ENCODE measurements at places on chromosomes 1 and 21.
A peak's percentile ranks its signal among the peaks of the same experiment; 100 is the strongest.

DNA sequence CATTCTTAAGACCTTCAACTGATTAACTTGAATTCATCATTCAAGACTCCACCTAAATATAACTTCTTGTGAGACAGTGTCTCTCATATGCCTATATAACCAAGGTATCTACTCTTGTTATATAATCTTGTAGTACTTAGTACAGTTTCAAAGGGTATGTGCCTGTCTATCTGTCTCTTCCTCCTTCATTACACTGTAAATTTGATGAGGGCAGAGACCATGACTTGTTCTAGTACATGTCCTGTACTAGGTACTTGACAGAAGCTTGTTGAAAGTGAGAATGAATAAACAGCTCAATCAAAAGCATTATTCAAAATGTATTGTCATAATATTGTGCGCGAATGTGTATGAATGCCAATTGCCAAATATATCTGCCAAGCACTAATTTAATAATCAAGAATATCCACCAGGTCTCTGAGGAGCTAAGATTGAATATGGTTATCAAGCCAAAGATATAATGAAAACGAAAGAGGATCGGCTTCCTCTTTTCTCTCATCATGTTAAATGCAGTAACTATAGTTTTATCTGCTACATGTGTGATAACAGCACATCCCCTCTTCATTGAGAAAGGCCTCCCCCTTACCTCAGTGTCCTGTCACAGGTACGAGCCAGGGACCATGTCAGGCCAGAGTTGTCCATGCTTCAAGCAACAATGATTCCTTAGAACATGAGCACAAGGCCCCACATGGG, 117.3 kb downstream of the UCHL5 start:
- no peak for DNase-seq

DNA sequence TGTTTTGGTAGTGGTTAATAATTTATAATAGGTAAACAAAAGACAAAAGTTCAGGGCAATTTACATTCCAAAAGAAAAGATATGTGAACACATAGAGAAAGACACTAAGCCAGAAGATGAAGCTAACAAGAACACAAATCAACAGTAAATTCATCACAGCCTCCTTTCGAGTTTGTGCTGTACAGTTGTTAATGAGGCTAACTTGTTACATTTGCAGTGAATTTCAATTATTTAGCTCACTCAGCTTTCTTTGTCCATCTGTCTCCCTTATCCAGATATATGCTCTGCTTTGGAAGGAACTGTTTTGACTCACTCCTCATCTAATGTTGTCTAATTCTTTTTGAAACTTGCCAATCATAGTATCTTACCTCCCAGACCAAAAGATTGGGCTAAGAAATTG, 423.3 kb upstream of the OLFM3 start:
- DNase-seq: no peak

DNA sequence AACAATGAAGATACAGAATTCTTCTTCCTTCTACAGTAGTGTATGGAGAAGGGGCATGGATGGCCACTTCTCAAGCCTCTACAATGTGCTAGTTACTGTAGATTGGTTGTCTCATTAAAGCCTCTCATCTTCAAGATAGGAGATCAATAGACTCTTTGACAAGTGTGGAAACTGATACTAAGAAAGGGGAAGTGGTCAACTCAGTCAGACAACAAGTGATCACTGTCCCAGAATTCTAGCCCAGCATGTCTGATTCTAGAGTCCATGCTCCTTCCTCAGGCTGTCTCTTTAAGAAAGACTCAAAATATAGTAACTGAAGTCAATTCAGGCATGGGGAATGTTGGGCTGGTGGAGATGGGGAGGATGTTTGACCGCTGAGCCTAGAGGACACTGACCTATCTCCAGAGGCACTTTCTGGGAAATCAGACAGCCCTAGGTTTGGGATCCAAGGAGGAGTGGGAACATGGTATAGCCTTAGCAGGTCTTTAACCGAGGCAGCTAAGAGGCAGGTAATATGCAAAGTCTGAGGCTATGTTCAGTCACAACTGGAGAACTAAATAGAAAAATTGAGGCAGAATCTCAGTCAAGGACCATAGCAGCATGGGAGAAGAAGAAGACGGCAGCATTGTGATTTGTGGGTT, 39.3 kb upstream of the EYA3 start:
- no peak for DNase-seq

- no peak for DNase-seq
Observed at GRCh38 chr1:154611150-154611862, 3.3 kb upstream of the ADAR start.

- no peak for DNase-seq
Observed at GRCh38 chr1:110525249-110525595, 6.2 kb upstream of the KCNA10 start.

- DNase-seq: peak; percentile 39
Observed at GRCh38 chr1:206784471-206784903, 12.2 kb upstream of the IL10 start.

- no peak for DNase-seq
Observed at GRCh38 chr1:170240409-170240808, 94.7 kb downstream of the NTMT2 start.

DNA sequence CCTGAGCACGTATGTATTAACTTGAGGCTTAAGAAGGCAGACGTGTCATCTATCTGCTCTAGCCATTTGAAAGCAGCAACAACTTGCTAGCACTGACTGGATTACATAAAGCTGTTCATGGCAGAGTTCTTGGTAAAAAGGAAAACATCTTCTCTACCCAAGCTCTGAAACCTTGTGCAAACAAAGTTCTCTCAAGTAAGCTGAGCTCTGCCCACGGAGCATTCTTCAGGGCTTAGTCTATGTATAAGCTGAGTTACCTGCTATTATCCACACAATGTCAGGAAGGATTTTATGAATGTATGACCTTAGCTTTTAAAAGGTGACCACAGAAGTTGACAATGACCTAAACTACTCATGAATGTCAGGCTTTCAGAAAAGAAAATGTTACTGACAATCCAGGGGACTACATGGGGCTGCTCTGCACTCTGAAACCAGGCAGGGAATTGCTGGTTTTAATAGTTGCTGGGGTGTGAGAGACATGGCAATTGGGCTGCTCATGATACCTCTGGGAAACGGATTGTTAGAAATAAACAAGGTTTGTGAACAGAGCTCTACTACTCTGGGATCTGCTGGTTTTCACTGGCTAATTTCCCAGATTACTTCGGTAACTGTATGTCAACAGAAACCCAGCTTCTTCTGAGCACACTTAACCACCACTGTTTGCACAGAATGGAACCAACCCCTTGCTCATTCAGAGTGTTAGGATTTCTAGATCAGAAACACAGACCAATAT, 29.6 kb upstream of the CCN1 start:
- no peak for DNase-seq

GRCh38 chr1:58238846-58239245, 307.7 kb downstream of the OMA1 start:
- no peak for DNase-seq

GRCh38 chr1:205630651-205631009, 1.2 kb downstream of the ELK4 start:
- DNase-seq: no peak

GRCh38 chr1:228453022-228453560, 34.1 kb upstream of the RNF187 start:
- no peak for DNase-seq

DNA sequence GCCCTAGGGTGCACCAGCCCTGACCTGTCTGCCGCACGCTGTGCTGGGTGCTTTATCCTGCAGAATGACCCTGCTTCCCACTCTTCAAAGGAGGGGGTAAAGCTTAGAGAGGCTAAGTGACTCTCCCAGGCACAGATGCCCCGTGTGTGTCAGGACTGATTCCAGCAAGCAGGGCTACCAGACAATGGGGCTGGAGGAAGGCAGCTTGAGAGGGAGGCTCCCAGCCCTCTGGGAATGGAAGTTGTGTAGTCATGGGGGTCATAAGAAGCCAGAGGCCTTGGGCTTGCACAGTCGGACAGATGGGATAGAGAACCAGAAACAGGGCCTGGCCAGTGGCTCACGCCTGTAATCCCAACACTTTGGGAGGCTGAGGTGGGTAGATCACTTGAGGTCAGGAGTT, 94.1 kb upstream of the KLHDC7A start:
- DNase-seq: no peak

DNA sequence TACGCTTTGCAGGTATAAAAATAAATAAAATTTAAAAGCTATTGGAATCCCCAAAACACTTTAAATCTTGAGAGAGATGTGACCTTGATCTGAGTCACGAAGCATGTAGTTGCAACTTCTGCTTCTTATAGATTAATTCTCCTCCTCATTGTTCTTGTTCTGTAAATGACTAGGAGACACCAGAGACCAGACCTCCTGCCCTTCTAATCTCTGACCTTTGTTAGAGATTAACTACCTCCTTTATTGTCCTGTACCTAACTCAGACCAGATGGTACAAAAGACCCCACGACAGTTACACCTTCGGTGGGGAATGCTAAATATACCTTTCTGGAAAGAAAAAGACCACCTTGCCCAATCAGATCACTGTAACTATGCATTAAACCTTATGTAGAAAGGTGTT, 76.9 kb upstream of the NEK2 start:
- no peak for DNase-seq

DNA sequence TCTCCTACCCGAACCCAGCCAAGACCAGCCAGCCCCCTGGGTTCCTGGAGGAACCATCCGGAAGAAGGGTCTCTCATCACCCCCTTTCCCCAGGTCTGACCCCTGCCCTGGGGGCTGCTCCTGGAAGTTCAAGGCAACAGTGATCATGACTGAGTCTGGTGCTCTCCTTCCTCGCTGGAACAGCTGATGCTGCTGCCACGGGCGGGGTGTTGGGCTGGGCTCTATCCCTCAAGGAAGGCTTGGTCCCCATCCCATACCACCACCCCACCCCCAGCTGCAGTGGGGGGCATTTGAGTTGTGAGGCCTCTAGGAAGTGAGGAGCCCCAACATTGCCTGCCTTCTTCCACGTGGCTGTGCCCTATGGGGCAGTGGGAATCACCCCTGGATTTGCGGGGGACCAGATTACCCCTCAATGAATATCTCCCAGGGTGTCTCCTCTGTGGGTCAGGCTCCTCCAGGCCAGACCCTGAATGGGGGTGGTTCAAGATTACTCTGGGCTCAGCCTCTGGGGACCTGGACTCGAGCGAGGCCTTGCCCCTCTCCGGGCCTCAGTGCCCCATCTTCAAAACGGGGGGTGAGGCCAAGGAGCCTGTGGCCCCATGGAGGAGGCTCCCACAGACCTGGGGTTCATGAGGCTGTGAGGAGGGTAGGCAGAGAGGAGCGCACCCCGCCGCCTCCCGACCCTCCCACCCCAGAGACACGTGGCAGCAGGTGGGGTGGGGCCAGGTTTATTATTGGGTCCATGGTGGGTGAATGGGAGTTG, 2.8 kb downstream of the MASP2 start:
- no peak for DNase-seq

DNA sequence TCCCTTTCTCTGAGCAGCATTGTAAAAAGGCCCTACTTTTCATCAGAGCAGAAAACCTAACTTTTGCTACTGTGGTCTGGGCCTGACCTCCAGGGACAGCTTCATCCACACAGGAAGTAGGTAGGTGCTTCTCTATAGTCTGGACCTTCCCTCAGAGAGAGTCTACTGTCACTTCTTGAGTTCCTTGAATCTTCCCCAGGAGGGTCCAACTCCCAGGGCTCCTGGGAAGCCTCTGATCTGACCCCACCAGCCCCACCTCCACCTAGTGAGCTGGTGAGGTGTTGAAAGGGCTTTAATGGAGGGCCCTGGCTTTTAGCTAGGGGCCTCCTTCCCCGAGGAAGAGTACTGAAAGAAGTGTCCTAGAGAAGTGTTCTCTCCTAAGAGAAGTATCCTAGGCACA, 2.7 kb upstream of the VANGL2 start:
- DNase-seq: no peak

GRCh38 chr1:99348397-99349132, 84.3 kb downstream of the PLPPR4 start:
- DNase-seq: no peak

GRCh38 chr1:40382108-40382460, 8.6 kb downstream of the SMAP2 start:
- DNase-seq: no peak

- DNase-seq: no peak
Observed at GRCh38 chr1:231998791-231999190, 372.2 kb downstream of the DISC1 start.

DNA sequence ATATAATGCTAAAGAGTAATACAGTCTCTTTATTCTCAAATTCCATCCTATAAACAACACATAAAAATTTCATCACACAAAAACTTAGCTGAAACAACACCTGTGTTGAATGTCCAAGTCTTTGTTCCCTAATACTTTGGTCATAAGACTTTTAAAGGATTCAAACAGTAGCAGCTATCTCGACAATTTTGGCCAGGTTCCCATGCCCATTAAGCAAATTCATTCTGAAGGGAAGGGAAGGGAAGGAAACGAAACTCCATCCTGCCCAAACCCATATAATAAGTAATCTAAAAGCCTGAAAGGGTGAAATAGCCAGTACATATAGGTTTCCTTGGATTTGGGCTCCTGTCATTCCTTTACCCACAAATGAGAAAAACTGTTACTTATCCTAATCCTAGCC, 7.5 kb downstream of the IVNS1ABP start:
- DNase-seq: no peak

GRCh38 chr1:10734962-10735544, 61.4 kb downstream of the CASZ1 start:
- no peak for DNase-seq

- no peak for DNase-seq
Observed at GRCh38 chr1:32336963-32337675, 1.1 kb upstream of the MARCKSL1 start.

DNA sequence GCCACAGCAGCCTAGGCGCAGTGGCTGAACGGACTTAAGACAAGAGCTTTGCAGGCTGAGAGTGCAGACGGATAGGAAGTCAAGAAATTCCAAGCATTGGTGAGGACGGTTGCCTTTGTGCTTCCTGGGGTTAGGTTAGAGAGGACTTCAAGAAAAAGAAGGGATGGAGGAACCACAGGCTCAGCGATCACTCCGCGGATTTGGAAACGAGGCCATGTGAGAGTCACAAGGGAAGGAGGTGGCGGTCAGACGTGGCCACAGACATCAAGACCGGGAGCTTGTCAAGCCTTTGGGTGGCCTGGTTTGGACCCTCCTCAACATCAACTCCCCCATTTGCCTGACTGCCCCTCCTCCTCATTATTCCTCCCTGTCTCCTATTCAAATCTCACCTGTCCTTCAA, 62.3 kb downstream of the NID1 start:
- DNase-seq: no peak

- DNase-seq: no peak
Observed at GRCh38 chr1:182235952-182236650, 155.5 kb downstream of the GLUL start.

DNA sequence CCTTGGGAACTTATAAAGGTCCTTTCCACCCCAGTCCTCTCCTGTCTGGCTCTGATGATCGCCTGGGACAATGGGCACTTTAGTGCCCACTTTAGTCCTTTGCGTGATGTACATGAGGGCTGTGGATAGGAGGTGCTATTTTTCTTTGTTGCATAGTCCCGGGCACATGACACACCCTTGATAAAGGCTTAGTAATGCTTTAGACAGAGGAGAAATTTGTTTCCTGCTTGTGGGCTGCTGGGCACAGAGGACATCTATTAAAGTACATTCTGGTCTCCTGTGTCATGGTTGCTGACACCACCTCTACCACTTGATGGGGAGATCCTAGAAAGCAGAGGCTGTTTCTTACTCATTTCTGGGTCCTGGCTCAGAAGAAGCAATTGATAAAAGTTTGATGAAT, 5.4 kb upstream of the KNCN start:
- DNase-seq: no peak

Measured in stimulated activated CD4-positive, alpha-beta T cell treated with anti-CD3 and anti-CD28 coated beads, Interleukin-15, amount 100 ng/mL, for 1 hour (primary cell).